ENCODE measurements at places on chromosomes 11 and 22. TPM values are rescaled to one million over a fixed set of nuclear protein-coding genes. Genes with fewer than 3 reads are reported as not detected.

GRCh38 chr11:2186669-2187279 lies 15.2 kb upstream of the TH start:
- no peak for DNase-seq

Gene OR4A16
- not detected for total RNA-seq

DNA sequence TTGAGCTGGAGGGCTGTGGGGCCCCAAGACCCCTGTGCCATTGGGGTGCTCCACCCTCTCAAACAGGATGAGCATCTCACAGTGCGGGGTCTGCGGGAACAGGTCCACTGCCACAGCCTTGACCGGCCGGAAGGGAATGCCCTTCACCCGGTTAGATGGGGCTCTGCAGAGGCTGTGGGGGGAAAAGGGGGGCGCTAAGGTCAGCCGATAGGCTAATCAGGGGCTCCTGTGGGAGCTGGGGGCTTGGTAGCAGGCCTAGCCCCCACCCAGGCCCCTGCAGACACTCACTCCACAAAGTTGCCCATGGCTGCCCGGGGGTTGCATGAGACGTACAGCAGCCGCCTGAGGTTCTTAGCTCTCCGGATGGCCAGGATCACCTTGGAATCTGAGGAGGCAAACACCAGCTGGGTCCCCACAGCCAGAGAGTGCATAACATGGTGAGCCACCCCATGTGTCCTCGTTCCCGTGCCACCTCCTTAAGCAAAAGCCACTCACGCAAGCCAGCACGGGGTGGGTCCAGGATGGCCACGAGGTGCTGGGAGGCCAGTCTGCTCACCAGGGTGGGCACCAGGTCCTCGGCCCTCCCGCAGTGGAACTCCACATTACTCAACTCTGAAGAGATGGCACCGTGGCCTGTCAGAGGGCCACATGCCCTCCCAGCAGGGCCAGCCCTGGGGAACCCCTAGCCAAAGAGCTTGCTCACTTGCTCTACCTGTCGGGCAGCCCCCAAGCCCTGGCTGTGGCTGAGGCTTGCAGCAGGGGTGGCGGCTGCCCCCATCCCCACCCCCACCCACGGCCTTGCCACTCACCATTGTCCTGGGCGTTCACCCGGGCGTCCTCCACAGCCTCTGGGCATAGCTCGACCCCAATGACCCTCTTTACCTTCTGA lies 3.0 kb upstream of the RANBP1 start:
- DNase-seq: no peak

DNA sequence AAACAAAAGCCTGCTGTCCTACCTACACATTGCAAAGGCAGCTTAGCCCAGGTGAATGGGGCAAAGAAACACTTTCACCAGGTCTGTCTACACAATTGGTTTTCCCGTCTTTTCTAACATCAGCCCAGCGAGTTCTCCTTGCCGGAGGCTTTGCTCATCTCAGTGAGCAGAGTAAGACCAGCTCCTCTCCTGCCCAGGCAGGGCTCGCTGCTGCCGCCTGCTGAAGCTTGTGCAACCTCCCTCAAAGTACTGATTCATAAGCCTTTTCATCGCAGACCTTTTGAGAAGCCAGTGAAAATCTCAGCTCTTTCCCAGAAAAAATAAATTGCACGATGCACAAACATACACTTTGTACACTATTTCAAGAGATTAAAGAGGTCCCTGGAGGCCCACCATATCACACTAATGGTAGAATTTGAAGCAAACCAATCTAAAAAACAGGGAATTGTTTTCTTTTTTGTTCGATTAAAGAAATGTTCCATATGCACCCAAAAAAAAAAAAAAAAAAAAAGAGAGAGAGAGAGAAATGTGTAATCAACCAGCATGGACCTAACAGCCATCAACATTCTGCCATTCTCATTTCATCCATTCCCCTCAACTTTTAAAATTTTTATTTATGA lies 328.1 kb upstream of the MPPED2 start:
- no peak for DNase-seq

GRCh38 chr22:44136786-44137185 lies 43.9 kb upstream of the PARVG start:
- no peak for DNase-seq

DNA sequence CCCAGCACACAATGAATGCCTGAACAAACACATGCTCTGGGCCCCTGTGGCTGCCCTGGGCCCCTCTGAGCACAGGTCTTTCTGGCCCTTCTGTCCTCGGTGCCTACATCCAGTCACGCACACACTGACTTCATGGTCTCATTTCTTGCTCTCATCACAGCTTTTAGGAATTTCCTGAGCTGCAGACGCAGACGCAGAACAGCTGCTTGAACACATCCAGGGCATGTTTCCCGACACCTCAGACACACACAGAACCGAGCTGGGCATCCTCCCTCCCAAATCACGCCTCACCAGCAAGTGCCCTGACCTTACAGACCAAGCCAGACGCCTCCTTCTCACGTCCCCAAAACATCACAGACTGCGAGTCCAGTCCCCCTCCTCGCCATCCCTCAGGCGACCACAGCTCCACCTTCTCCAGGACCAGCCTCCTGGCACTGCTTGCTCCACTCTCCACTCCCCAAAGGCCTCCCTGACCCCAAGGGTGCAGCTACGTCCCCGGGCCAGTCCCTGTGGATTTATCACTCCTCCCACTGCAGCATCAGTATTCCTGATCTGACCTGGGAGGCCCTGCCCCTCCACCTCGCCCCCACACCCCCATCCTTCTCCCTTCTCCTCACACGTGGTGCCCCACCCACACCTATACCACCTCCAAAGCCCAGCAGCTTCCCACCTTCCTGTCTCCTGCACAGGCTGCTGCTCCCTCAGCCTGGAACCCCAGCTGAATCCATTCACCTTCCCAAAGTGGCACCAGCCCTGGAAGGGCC lies 12.9 kb downstream of the SIRT3 start:
- DNase-seq: no peak

DNA sequence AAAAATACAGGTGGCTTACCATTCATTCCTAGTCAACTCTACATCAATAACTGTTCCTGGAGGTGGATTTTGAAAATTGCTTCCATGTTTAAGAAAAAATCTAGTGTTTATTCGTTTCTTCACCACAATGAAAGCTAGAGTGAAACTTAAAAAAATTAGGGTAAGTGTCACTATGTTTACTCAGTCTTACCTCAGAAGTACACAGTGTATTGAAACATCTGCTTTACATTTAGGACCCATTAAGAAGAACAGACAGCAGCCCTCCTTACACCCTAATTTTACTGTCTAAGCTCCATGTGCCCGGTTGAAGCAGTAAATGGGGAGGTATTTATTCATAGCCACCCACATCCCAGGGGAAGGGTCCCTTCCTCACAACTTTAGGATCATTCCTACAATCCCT lies 51.4 kb downstream of the PIWIL3 start:
- no peak for DNase-seq

DNA sequence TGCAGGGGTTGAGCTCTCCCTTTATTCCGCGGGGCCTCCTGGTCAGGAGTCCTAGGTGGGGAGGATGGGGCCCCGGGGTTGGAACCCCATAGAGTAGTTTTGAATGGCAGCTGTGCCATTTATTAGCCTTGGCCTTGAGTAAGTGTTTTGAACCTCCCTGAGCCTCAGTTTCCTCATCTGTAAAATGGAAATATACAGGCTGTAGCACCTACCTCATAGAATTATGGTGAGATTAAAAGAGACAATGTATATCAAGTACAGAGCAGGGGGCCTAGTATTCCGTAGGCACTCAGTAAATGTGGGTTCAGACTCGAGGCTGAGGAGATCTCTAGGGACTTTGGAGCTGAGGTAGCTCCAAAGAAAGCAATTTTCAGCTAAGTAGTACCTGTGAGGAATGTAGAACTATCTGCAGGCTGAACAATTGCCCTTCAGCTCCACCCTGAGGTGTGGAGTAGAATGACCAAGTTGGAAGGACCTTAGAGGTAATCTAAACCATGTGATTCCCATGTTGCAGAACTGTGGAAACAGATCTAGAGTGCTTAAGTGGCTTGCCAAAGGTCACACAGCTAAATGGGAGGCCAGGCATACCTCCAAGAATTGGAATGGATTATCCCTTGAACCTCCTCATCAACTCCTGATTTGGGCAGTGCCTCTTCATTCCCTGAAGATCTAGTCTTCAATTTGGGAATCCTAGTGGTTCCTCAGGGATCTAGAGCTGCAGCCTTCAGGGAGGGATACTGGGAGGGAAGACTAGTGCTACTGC lies 682 bp downstream of the PGAP2 start:
- DNase-seq: no peak

Gene MMP1
- total RNA-seq: 1,378 TPM
